Kidney tubule cell (primary cell): ENCODE measurements at places on chromosomes 4 and X.
A peak's percentile ranks its signal among the peaks of the same experiment; 100 is the strongest.

- no peak for DNase-seq
These were observed 106.0 kb upstream of the GRXCR1 start for GRCh38 chr4:42786350-42787078.

GRCh38 chr4:100314057-100314456 is 123.8 kb upstream of the DDIT4L start:
- DNase-seq: no peak

- DNase-seq: no peak
These were observed 8.4 kb upstream of the PRPS1 start for GRCh38 chrX:107619885-107620322.

- DNase-seq: peak; percentile 42
These were observed 16.3 kb downstream of the PTTG2 start for GRCh38 chr4:37976507-37976906.

DNA sequence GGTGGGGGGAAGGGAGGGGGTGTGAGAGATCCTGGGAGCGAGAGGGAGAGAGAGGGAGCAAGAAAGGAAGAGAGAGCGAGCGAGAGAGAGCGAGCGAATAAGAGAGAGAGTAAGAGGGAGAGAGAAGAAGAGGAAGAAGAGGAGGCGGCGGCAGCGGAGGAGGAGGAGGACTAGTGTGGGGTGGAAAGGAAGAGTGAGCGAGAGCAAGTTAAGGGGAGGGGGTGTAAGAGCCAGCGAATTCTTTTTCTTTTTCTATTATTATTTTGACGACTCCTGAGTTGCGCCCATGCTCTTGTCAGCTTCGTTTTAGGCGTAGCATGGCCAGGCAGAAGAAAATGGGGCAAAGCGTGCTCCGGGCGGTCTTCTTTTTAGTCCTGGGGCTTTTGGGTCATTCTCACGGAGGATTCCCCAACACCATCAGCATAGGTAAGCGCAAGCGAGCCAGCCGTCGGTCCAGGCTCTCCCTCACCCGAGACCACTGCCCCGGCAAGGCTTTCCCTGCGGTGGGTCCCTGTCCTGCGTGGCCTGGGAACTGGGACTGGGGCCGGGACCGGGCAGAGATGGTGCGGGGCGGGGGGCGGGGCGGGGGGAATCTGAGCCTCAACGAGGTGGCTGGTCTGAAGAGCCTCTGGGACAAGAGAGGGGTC is at the start of gene GRIA3:
Gene GRIA3 (plus strand): TSS at position 60 of the 647 bp plus-strand sequence. CDS start 258 bp downstream, at position 318.
- DNase-seq: no peak
